ENCODE measurements at places on chromosomes 1 and 21. TPM values are rescaled to one million over a fixed set of nuclear protein-coding genes. Genes with fewer than 3 reads are reported as not detected.

The EYA3 gene
- total RNA-seq: 17.1 TPM

The FCGR2B gene
- 0.95 TPM for total RNA-seq

The S100A9 gene
- total RNA-seq: 25.1 TPM

The C2CD4D gene
- total RNA-seq: not detected

The AMIGO1 gene
- total RNA-seq: 2.5 TPM

The FCRL5 gene
- 19.0 TPM for total RNA-seq

The FAM72A gene
- not detected for total RNA-seq

The IL12RB2 gene
- total RNA-seq: 2.7 TPM

The TMEM51 gene
- total RNA-seq: 17.1 TPM

The RNF11 gene
- 77.6 TPM for total RNA-seq

The SPRR3 gene
- not detected for total RNA-seq

The RASSF5 gene
- 7.5 TPM for total RNA-seq

- no peak for DNase-seq
These were observed 48.6 kb upstream of the PTGFRN start for GRCh38 chr1:116861137-116861536.

DNA sequence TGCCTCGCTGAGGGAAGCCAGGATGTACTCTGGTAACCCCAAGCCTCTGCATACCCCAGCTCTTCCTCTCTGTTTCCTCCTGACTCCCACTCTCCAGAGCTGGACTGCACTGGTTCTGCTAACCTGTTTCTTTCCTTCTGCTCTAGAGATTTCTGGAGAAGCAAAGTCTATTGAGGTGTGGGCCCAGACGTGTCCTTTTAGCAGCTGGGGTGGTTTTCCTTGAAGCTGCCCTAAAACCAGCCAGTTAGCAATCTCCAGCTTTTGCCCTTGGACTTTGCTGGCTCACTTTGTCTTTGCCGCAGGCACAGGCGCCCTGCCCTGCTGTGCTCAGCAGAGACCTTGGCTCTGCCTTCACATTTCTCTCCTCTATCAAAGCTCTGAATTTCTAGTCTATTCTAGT lies 171.8 kb upstream of the IVNS1ABP start:
- DNase-seq: no peak

DNA sequence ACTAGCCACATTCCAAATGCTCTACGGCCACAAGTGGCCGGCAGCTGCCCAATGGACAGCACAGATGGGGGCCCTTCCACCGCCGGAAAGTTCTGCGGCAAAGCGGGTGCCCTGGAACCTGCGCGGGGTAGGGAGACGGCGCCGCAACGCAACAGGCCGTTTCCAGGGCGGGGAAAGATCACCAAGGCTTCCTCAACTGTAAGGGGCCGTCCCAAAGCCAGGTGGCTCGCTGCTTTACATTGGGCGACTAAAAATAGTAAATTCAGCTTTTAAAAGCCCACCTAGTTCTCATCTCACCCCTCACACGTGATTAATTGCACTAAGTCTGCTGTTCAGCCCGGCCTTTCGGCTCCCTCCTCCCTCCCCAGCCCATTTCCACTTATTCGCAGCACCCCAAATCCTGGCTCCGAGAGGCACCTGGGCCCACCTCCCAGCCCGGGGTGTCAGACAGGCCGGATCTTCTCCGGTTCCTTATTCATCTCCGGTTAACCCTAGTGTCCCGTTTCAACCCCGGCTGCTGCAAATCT lies 643 bp downstream of the CFAP298 start:
- DNase-seq: peak; percentile 49

GRCh38 chr1:33221385-33221758 lies 34.9 kb upstream of the ZNF362 start:
- no peak for DNase-seq

GRCh38 chr1:153587314-153587713 lies 21.7 kb upstream of the S100A2 start:
- no peak for DNase-seq

GRCh38 chr21:28949318-28949717 lies 43.4 kb downstream of the LTN1 start:
- DNase-seq: no peak

GRCh38 chr1:42033629-42034028 lies 114.9 kb upstream of the HIVEP3 start:
- DNase-seq: peak; percentile 51

DNA sequence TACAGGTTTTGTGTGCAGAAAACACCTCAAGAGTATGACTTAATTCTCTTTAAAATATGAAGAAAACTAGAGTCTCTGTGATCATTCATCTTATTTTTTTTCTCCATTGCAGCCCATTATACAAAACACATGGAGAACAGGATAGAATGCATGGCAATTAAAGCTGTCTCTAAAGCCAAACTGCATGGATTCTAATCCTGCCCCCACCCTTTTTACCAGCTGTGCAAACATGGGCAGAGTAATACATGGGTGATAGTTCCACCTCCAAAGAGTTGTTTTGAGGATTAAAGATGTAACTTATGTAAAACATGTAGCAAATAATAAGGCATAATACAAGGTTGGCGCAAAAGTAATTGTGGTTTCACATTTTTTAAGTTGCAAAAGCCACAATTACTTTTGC lies 114.4 kb downstream of the CLEC20A start:
- no peak for DNase-seq

DNA sequence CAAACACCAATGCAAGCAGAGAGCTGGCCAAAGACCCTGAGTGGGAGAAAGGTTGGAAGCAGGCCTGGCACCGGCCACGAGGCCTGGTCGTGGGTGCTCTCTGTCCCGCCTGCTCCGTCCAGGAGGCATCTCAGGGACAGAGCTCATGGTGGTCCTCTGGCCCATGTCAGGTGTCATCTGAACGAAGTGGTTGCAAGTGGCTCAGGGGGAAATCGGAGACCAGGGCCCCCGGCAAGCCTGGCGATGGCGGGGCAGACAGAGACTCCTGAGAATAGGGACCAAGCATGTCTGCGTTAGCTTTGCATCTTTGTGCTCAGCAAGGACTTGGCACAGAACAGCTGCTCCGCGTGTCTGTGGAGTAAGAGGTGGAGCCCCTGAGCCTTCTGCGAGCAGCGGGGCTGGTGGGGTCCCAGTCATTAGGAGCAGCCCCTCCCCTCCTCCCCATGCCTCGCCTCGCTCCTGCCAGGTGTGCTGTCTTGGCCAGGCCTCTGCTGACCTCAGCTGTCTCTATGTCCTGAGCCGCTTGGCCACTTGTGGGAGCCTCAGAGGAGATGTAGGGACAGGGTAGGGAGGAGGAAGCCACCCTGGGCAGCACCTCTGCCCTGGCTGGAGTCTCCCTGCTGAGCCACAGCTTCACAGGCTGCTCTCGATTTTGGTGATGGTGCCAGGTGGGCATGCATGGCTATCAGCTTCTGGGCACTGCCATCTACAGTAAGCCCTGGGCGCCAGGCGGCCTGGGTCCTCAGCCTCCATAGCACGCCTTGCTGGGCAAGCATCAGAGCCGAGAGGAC lies 362.9 kb upstream of the VAMP3 start:
- peak; percentile 9 for DNase-seq

GRCh38 chr1:27648602-27649305 lies 13.8 kb upstream of the FGR start:
- no peak for DNase-seq

DNA sequence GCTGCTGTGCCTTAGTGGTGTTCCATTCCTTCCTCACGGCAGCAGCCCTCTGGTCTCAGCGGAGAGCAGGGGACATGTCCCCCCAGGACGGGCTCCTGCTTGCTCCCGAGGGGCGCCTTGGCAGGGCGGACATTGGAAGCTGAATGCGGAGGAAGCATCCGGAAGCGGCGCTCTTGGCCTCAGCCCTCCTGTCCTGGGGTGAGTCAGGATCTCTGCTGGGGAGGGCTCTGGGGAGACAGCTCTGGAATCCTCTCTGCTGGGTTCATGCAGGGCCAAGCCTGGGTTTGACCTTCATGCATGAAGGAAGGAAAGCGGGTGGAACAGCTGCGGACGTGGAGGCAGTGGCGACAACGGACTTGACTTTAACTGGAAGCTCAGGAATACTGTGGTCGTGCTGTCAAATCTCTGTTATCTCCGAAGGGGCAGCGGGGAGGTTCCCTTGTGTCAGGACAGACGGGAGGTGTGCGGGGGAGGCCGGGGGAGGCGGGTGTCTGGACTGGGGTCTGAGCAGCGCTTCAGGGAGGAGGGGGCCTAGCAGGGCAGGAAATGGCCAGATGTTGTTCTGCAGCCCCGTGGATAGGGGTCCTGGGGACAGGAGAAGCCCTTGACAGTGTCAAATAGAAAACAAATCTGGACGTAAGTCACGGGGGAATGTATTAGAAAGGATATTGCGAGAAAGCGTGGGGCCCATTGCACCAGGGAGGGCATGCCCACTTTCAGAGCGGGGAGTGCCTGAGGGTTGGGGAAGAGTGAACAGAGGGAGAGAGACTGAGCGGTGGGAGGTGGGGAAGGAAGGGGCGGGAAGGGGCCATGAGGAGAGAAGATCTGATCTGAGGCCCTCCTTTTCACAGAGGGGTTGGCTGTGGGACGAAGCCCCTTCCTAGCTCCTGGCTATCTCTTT lies 26.6 kb downstream of the CRYAA start:
- DNase-seq: peak; percentile 32

GRCh38 chr1:232287676-232288569 lies 342.0 kb downstream of the SIPA1L2 start:
- DNase-seq: peak; percentile 51

DNA sequence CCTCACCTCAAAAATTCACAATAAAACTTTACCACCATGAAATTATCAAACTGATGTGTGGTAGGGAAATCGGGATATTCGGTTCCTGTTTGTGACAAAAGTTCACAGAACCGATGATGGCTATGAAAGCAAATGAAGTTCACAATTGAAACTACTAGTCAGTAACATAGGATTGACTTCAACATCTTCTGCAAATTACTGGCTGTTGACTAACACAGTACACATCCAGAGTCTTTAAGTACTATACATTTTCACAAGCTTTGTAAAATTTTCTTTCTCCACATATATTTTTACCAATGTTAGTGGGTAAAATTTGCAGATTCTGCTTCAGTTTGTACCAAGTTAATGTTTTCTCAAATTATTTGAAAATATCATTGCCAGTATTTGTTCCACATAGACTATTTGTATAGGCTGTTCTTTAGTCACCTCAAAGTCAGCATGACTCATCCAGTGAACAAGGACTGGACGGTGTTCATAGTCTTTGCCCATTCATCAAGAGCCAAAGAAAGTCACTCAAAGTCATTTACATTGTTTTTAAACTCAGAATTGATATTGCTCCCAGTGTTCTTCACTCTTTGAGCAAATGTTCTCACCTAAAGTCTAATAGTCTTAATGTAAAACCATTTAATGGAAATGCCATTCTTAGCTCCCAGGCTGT lies 213.4 kb downstream of the USP25 start:
- no peak for DNase-seq

GRCh38 chr1:24688621-24689195 lies 45.6 kb downstream of the SRRM1 start:
- DNase-seq: peak; percentile 87

GRCh38 chr1:67304023-67304422 lies 3.6 kb upstream of the IL12RB2 start:
- DNase-seq: no peak

DNA sequence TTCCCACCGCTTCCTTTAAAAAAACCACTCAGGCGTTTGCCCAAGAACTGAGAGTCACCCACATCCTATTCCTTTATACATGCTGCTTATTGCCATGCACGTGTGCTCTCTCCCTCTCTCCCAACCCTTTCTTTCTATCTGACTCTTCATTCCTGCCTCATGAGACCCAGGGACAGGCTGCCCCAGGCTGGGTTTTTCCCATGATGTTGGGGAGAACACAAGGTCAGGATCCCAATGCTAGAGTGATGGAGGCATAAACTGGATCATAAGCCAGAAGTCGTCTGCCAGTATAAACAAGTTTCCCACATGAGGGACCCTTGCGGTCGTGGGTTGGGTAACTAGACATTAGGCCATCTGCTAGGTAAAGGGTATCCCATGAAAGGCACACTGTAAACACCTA lies 64.9 kb downstream of the CD2 start:
- DNase-seq: no peak

- DNase-seq: no peak
These were observed 340.2 kb upstream of the ADAMTS5 start for GRCh38 chr21:27306791-27307775.

- no peak for DNase-seq
These were observed 6.3 kb upstream of the TNNT2 start for GRCh38 chr1:201383647-201384405.

DNA sequence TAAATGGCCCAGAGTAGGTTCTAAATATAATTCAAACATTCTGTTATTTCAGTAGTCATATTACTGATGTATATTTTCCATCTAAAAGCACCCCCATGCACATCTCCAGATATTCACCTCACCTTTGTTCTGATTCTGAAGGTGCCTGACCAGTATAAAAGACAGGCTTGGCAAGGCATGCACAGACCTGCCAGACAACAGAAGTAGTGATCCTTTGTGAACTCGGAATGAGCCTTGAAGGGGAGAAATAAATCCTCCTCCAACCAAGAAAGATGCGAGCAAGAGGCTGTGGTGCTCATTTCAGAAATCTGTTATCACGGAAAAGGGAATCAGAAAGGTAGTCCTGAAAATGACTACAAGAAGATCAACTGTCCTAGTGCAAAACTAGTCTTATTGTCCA lies 287.3 kb downstream of the VAV3 start:
- DNase-seq: no peak

GRCh38 chr1:6026095-6026809 lies 19.4 kb upstream of the KCNAB2 start:
- DNase-seq: peak; percentile 99

DNA sequence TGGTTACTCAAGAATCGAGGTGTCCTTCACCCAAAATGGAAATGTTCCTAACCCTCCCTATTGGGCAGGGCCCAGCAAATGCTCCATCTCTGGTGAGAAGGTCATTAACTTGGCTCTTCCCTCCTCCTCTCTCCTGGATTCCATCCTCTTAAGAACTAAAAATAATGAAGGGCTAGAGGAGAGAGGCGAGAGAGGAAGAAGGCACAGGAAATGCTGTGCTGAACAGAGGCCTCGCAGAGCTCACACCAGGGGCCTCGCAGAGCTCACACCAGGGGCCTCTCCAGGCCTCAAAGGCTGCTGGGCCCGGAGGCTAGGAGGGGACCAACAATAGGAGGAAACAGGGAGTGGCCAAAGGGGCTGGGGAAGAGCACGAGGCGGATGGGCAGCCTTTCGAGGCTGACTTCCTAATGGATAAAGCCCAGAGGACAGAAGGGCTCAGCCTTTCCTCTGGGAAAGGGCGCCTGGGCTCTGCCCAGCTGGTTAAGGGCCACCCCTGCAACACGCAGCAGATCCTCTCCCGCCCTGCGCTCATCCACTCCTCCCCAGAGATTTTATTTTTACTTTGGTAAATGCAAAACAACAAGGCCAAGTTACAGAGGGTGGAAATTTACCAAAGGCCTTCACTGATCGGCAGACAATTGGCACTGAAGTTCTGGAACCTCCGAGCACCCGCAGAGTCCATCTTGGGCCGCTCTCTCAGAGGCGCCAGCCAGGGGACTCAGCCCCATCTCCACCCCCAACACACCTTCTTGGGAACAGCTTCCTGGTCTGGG lies 78.5 kb downstream of the ITPKB start:
- no peak for DNase-seq

GRCh38 chr21:38567970-38568360 lies 69.7 kb upstream of the ERG start:
- no peak for DNase-seq

GRCh38 chr1:102050556-102050955 lies 53.8 kb upstream of the OLFM3 start:
- no peak for DNase-seq
